ENCODE measurements at places on chromosomes 6 and 20.

DNA sequence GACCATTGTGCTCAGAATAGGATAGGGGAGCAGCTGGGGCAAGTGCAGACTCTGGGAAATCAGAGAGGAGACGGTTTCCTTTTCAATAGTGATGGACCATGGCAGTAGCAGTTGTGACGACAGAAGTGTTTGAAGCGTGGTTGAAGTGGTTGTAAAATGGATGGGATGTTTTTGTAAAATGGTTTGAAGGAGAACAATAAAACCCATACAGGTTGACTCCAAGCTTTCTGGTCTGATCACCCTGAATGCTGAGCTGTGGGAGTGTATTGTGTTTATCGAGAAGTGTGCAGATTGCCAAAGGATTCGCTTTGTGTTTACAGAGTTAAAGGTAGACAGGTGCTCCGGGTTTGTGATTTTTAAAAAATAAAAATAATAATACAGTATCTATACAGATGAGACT lies 255.2 kb upstream of the SULF2 start:
- no peak for DNase-seq

DNA sequence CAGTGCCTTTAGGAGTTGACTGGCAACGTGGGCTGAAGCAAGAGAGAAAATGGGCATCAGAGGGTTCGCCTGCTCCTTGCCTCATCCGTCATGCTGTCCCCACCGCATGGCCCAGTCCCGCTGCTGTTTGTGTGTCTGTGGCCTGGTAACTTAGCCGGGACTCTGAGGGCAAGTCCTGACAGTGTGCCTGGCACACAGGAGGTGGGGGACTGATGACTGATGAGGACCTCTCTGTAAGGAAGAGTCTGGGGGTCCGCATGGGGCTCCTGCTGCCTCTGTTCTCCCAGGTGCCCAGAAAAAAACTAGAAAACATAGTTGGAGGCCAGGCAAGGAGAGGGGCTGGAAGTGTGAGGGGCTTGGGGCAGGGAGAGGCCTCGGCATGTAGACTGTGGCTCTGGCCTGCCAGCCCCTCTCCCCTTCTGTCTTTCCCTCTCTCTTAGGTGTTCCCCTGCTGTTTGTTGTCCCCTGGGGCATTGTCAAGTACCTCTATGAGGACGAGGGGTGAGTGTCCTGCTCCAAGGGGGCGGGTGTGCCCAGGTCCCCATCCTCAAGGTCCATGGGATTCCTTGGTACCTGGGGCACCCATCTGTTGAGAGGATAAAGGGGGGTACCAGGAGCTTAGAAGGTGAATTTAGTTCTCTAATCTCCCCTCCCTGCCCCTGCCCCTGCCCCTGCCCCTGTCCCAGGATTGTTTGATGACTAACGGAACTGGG lies 29.5 kb downstream of the GLP1R start:
- no peak for DNase-seq

- DNase-seq = no peak
Measured at GRCh38 chr6:136706430-136706829, 85.8 kb downstream of the MAP3K5 start.

DNA sequence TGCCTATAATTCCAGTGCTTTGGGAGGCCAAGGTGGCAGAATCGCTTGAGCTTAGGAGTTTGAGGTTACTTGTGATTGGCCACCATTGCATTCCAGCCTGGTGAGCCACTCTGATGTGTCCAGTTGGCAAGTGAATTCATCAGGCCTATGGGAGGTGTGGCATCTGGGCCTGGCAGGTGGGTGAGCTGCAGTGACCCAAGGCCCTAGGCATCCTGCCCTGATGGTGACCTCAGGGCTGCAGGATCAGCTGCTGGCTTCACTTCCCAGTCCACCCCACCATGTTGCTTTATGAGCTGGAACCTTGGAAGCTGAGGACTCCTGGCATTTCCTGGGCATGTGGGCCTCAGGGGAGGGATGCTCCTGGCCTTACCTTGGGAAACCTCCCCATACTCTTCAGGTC lies 20.5 kb downstream of the RSPH9 start:
- DNase-seq = peak; percentile 59

- DNase-seq = no peak
Measured at GRCh38 chr6:89596056-89596455, 42.5 kb downstream of the LYRM2 start.

GRCh38 chr6:74574794-74575193 lies 631.1 kb downstream of the COL12A1 start:
- DNase-seq = peak; percentile 30

GRCh38 chr6:4802312-4802935 lies 26.2 kb downstream of the CDYL start:
- no peak for DNase-seq

DNA sequence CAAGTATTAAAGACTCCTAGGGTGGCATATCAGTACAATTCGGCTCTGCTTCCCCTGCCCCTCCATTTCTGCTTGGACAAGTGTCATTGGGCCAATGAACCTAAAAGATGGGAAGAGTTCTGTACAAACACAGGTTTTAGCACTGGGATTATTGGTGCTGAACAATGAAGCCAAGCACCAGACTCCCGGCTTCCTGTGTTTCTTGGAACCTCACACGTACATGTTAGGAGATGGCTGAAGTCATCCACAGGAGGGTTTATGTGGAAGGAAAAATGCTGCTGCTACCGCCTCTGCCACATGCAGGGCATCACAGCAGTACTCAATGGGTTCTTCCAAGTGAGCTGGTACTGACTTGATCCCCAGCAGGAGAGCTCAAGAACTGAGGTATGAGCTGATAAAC lies 49.7 kb downstream of the TNFRSF21 start:
- no peak for DNase-seq

- DNase-seq = no peak
Measured at GRCh38 chr6:146593986-146594385, 4.8 kb upstream of the ADGB start.
